Left lung (tissue), 14 donors: ENCODE measurements at places on chromosomes 7 and 10. TPM values are rescaled to one million over a fixed set of nuclear protein-coding genes. Genes with fewer than 3 reads are reported as not detected.

GRCh38 chr10:78904196-78904595 is 164.6 kb upstream of the ZMIZ1 start:
- no peak for DNase-seq

- no peak for DNase-seq
Measured at GRCh38 chr7:34220506-34221185, 315.3 kb downstream of the BMPER start.

- DNase-seq: no peak
Measured at GRCh38 chr10:15360566-15360965, 10.5 kb downstream of the FAM171A1 start.

DNA sequence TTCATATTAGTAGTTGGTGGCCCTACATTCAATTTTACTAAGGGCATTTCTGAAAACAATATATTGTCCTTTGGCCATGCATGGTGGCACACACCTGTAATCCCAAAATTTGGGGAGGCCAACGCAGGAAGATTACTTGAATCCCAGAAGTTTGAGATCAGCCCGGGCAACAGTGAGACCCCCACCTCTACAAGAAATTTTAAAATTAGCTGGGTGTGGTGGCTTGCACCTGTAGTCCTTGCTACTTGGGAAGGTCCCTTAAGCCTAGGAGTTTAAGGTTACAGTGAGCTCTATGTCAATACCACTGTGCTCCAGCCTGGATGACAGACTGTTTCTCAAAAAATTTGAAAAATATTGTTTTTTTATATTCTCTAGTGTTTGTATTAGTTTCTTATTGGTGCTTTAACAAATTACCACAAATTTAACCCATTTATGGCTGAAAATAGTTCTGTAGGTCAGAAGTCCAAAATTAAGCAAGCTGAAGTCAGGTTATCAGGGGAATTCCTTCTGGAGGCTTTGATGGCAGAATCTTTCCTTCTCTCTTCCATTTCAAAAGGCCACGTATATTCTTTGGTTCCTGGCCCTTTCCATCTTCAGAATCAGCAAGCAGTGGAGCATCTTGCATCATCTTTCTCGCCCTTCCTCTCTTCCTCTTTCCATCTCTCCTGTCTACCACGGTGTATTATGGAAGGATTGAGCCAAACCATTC is 12.4 kb downstream of the CBX3 start:
- DNase-seq: no peak

- no peak for DNase-seq
Measured at GRCh38 chr10:86592413-86592812, 61.9 kb upstream of the OPN4 start.

The CALCR gene
- total RNA-seq: 0.16 TPM

- no peak for DNase-seq
Measured at GRCh38 chr10:69093933-69094332, 6.0 kb downstream of the SRGN start.

The MOGAT3 gene
- total RNA-seq: not detected

DNA sequence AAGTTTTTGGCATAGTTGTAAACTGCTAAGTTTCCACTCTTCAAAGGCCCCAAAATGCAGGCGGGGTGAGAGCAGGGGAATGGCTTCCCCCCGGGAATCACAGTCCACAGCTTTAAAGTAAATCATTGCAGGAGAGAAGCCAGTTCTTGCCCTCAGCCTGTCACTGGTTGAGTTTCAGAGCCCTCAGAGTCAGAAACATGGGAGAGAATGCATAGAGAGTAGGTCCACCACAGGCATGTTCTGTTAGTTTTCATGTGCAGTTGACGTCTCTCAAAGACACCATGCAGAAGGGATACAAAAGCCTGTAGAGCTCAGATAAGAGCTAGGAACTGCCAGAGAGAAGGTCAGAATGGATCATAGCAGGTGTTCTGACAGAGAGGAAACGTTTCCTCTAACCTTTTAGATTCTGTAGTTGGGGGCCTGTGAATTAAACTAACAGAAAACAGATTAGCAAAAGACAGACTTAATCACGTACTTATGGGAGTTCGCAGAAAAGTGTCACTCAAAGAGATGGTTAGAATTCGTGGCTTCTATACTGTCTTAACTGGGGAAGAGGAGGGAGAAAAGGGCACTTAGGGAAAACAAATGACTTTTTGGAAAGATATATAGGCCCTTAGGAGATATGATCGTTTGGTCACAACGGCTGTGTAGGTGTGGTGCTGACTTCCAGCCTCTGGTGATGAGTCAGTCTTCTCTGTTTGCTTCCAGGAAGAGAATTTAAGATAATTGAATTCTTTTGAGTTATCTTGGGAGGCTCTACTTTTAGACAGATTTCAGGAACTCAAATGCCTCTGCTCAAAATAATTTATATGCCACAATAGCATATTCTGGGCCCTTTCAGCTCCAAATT is 48.0 kb upstream of the MSRB2 start:
- no peak for DNase-seq

DNA sequence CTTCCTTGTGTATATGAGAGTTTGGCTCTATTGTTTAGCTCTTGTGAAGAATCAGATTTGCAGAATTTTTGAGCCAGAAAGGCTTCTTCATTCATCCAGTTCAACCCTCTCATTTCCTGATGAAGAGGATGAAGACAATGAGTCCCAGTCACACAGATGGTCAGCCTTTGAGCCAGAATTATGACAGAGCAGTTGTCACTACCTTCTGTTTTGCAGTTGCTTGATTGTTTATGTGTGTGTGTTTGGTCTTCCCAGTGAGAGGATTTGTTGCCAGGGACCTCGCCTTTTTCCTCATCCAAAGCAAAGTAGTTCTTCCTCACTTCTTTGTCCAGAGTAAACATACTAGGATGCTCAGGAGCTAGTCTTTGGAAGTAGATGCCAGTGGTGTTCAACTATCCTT is 15.6 kb downstream of the MDFIC start:
- DNase-seq: no peak

- no peak for DNase-seq
Measured at GRCh38 chr7:22320416-22320815, 36.5 kb downstream of the RAPGEF5 start.
